ENCODE measurements at places on chromosomes 16 and 17.

- DNase-seq, result no peak
These were observed 218 bp downstream of the TNRC6C start for GRCh38 chr17:77958716-77959125.

- no peak for DNase-seq
These were observed 1.1 kb upstream of the NME2 start for GRCh38 chr17:51164911-51165679.

GRCh38 chr17:33640629-33641028, 347.5 kb upstream of the ASIC2 start:
- no peak for DNase-seq

GRCh38 chr16:12496186-12496585, 307.5 kb downstream of the CPPED1 start:
- no peak for DNase-seq

- no peak for DNase-seq
These were observed 25.1 kb upstream of the SLC47A1 start for GRCh38 chr17:19508577-19508867.

DNA sequence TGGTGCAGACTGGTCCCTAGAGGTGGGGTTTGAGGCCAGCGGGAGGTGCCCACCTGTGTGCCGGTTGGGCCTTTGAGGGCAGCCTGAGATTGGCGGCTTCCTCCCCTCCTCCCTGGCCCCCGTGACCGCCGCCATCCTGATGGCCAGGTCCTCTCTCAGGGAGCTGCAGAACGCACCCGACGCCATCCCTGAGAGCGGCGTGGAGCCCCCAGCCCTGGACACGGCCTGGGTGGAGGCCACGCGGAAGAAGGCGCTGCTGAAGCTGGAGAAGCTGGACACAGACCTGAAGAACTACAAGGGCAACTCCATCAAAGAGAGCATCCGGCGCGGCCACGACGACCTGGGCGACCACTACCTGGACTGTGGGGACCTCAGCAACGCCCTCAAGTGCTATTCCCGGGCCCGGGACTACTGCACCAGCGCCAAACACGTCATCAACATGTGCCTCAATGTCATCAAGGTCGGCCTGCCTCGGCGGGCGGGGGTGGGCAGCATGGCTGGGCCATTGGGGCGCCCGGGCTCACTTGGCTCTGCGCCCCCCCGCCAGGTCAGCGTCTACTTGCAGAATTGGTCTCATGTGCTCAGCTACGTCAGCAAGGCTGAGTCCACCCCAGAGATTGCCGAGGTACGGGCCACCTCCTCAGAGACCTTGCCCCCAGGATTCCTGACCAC, 2.8 kb downstream of the GPS1 start:
- no peak for DNase-seq

- no peak for DNase-seq
These were observed 25.4 kb downstream of the RANBP10 start for GRCh38 chr16:67780847-67781564.

DNA sequence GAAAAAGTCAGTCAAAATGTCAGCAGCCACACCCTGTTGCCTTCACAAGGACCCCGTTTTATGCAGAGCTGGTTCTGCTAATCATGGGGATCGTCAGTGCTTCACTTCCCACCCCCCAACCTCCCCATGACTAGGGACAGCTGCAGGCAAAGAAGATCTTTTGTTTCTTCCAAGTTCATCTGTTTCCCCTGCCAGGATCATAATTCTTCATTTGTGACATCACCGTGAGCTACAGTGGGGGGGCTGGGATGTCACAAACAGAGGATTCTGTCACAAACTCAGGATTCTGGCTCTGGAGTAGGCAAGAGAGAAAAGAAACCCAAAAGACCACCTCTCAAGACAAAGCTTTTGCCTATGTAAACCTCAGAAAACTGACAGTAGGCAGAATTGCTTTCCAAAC, 24.7 kb downstream of the DNAJC7 start:
- no peak for DNase-seq

GRCh38 chr16:48811478-48811877, 201.5 kb upstream of the N4BP1 start:
- no peak for DNase-seq

- no peak for DNase-seq
These were observed 3.5 kb upstream of the CDH13 start for GRCh38 chr16:82623241-82623640.

DNA sequence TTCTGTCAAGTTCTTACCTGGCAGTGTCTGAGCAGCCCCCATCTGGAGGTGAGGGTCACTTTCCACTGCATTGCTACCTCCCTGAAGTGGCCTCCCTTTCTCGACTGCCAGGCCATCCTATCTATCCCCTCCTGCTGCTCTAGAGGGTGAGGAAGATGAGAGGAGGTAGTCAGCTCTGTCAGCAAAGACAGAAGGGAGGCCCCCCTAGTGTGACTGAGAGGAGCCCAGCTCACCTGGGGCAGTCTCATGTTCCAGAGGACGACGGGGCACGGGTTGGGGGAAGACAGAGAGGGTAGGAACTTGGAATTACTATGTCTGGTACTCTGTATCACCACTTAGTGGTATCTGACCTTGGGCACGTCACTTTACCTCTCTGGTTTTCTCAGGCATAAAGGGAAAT, 22.0 kb downstream of the MYO19 start:
- DNase-seq, result no peak

GRCh38 chr16:54901606-54902005, 29.1 kb upstream of the IRX5 start:
- no peak for DNase-seq

GRCh38 chr16:52460639-52461178, 86.2 kb downstream of the TOX3 start:
- no peak for DNase-seq

GRCh38 chr17:34413443-34414119, 50.5 kb upstream of the CCL1 start:
- no peak for DNase-seq

DNA sequence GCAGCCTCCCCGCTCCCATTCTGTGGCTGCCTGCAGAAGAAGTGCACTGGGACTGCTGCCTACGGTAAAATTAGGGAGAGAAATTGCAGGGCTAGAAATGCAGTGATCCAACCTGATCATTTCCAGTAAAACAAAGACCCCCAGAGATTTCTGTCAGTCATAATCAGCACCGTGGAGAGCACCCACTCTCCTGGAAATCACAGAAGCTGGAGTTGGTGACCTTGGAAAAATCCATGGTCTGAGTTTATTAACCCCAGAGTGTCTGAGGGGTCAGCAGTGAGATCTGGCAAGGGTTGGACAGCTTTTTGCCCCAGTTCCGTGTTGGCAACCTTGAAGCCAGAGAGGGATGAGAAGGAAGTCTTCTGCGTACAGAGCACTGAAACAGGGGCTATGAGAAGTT, 7.8 kb downstream of the SYCE1L start:
- no peak for DNase-seq

- no peak for DNase-seq
These were observed 52.3 kb downstream of the CYB5D2 start for GRCh38 chr17:4195306-4195705.

- no peak for DNase-seq
These were observed 238.1 kb downstream of the MRTFB start for GRCh38 chr16:14309001-14309886.
